ENCODE measurements at places on chromosomes 7 and 10.
A peak's percentile ranks its signal among the peaks of the same experiment; 100 is the strongest.

- DNase-seq, result no peak
Measured at GRCh38 chr10:31607481-31607880, 288.5 kb downstream of the ZEB1 start.

DNA sequence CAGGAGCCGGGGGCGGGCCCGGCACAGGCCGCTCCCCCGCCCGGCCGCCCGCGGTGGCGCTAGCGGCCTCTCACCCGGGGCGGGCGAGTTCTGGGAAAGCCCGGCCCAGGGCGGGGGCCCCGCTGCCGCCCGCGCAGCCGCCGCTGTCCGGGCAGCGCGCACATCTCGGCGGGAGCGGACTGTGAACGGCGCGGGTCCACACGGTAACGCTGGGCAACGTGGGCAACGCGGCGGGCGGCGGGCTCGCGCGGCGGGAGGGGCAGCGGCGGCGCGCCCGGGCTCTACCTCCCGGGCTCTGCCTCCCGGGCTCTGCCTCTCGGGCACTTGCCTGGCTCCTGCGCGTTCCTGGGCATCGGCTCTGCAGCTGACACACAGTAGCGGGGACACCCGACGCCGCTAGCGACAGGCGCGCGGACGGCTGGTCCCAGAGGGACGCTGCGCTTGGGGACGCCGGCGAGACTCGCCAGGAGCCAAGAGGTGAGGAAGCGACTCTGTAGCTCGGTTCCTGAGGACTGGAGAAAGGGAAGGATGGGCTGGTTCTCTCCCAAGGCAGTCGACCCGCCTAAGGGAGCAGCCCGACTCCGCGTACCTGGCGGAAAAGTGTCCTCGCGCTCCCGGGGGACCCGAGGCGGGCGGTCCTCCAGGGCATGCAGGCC is at the start of gene PLCE1:
Gene PLCE1, plus strand, starts transcription at position 150 of the 656 bp plus-strand sequence. CDS start 37,116 bp downstream, outside the sequence.
- DNase-seq, result peak; percentile 2

- no peak for DNase-seq
Measured at GRCh38 chr7:148146346-148146745, 444.2 kb upstream of the C7orf33 start.

DNA sequence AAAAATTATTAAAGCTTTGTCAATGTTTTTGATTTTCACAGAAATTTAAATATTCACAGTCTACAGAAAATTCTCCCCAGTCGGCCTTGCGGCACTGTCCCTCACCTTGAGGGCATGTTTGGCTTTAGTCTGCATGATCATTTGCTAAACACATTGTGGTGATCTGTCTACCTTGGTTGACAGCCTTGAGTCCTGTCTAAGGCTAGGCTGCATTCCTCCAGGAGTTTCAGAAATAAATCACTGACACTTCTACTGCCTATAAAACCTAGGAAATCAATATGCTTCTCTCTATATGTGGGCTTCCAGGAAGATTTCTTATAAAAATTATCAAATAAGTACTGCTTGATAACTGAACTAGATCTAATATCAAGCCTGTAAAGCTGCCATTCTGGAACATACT is 430.7 kb upstream of the GRM3 start:
- DNase-seq, result no peak

GRCh38 chr10:126564326-126564888 is 106.1 kb downstream of the C10orf90 start:
- DNase-seq, result no peak

DNA sequence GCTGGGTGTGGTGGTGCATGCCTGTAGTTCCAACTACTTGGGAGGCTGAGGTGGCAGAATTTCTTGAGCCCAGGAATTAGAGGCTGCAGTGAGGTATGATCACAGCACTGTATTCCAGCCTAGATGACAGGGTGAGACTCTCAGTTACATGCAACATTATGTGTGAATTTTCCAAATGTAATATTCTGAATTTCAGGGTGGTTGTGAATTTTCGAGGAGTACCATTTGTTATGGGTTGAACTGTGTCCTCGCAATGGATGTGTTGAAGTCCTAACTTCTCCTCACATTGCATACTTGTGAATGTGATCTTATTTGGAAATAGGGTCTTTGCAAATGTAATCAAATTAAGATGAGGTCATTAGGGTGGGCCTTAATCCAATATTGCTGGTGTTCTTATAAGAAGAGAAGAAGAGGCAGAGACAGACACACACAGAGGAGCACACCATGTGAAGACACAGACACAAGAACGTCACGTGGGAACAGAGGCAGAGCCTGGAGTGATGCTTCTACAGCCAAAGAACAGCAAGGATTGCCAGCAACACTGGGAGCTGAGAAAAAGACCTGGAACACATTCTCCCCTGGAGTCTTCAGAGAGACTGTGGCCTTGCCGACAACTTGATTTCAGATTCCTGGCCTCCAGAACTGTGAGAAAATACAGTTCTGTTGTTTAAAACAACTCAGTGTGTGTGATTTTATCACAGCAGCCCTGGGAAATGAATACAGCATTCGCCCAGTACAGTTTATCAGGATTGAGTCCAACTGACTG is 91.9 kb downstream of the ZNF783 start:
- no peak for DNase-seq

GRCh38 chr7:157568770-157569584 is 232.2 kb downstream of the DNAJB6 start:
- peak; percentile 81 for DNase-seq

- no peak for DNase-seq
Measured at GRCh38 chr7:154853727-154854095, 149.2 kb downstream of the PAXIP1 start.

DNA sequence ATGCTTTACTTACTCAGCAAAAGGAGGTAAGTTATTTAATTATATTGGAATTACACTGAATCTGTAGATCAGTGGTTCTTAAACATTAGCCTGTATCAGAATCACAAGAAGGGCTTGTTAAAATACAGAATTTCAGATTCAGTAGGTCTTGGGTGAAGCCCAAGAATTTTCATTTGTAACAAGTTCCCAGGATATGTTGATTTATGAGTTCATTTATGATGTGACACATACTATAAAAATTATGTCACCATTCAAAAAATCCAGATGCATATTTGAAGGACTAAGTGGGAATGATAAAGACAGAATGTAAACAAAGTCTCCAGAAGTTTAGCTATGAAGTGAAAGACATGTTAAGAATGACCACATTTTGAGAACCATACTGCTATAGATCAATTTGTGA is 52.3 kb downstream of the HECTD2 start:
- no peak for DNase-seq

GRCh38 chr10:12400266-12400931 is 51.1 kb downstream of the CAMK1D start:
- no peak for DNase-seq

DNA sequence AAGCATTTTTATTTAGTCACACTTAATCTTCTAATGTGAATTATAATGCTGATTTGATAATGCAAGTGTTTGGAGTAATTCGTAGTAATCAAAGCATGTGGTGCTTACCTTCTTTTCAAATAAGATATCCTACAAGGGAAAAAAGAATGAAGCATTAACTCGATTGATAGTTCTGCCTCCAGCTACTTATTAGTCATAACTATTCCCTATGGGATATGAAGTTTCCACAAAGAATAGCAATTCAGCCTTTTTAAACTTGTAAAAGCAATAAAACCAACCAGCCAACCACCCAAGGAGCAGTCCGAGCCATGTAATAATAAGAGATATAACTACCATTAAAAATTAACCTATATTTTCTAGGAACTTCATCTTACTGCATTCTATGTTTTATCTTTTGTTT is 11.6 kb downstream of the COL28A1 start:
- DNase-seq, result no peak

GRCh38 chr10:122468926-122469781 is 7.8 kb downstream of the HTRA1 start:
- no peak for DNase-seq

- DNase-seq, result no peak
Measured at GRCh38 chr10:19683960-19684359, 132.3 kb upstream of the PLXDC2 start.

GRCh38 chr10:59905066-59905730 is 1.2 kb downstream of the CCDC6 start:
- peak; percentile 84 for DNase-seq

DNA sequence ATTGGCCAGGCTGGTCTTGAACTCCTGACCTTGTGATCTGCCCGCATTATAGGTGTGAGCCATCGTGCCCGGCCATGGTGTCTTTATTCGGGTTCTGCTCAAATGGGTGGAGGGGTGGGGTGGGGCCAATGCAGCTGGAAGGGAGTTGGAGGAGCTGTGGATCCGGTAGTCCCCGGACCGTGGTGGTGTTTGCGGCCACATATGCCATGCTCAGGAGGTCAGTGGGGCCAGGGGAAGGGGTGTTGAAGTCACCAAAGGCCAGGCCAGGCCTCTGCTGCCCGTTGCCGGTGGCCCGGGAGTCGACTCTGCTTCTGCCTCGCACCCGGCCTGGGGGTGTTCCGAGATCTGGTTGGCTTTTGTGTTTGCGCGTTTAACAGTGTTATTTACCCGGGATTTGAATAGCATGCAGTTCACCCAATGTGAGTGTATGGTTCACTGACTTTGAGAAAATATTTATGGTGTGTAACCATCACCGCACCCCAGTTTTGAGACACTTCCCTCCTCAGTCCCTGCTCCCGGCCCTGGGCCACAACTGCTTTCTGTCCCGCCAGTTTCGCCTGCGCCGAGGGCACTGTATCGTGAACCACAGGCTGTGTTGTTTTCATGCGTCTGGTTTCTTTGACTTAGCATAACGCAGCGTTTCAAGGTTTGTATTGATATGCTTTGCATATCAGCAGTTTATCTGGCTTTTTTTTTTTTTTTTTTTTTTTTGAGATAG is 10.7 kb downstream of the INPP5A start:
- DNase-seq, result no peak

DNA sequence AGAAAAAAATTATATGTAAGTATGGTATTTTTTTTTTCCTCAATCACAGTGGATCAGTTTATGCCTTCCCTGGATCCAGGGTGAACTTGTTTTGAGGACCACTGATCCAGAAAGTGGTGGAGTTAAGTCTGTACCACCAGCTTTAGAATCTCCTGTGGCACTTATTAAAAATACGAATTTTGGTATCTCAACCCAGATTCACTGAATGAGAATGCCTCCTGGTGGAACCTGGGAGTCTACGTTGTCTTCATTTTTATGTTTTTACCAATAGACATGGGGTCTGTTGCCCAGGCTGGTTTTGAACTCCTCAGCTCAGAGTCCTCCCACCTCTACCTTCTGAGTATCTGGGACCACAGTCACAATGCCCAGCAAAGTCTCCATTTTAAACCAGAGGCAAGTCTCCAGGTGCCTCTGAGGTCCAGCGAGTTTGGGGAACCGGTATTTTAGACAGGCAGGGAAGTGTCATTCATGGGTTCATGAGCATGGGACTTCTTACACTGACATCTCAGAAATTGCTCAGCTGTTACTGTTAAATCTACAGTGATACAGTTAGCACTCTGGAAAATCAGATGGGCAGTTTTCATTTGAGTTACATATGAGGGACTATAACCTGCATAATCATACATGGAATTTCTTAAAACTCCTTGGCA is 200.9 kb downstream of the AUTS2 start:
- no peak for DNase-seq

DNA sequence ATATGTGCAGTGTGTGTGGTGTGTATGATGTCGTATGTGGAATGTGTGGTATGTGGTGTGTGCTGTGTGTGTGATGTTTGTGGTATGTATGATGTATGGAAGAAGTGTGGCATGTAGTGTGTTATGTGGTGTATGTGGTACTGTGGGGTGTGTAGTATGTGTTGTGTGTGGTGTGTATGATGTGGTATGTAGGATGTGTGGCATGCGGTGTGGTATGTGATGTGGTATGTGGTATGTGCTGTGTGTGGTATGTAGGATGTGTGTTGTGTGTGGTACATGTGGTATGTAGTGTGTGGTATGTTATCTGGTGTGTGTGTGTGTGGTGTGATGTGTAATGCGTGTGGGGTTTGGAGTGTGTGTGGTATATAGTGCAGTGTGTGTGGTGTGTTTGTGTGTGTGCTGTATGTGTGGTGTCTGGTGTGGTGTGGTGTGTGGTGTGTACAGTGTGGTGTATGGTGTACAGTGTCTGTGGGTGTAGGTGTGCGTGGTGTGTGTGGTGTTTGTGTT is 129.6 kb downstream of the ATP6V0E2 start:
- DNase-seq, result no peak

GRCh38 chr10:131161087-131161486 is 150.4 kb downstream of the TCERG1L start:
- no peak for DNase-seq

DNA sequence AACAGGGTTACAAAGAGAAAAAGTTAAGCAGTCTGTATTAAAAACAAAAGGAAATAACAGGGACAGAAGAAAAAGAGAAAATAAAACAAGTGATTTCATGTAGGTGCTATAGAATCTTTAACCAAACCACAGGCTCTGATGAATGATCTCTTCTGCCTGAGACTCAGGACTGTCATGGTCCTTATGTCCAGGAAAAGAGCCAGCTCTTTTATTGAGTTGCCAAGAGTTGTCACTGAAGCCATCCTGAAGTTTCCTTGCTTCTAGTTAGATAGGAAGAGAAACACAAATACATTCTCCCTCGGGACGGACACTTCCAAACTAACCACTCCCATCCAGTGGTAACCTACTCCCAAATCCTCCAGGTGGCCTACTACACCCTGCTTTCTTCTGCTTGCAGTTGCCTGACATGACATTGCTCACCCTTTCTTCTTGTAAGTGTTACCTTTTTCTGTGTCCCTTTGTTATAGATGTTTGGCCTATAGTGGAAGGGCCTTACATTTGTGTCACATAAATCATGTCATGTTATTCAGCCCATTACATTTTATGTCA is 346.7 kb downstream of the NRG3 start:
- DNase-seq, result no peak

DNA sequence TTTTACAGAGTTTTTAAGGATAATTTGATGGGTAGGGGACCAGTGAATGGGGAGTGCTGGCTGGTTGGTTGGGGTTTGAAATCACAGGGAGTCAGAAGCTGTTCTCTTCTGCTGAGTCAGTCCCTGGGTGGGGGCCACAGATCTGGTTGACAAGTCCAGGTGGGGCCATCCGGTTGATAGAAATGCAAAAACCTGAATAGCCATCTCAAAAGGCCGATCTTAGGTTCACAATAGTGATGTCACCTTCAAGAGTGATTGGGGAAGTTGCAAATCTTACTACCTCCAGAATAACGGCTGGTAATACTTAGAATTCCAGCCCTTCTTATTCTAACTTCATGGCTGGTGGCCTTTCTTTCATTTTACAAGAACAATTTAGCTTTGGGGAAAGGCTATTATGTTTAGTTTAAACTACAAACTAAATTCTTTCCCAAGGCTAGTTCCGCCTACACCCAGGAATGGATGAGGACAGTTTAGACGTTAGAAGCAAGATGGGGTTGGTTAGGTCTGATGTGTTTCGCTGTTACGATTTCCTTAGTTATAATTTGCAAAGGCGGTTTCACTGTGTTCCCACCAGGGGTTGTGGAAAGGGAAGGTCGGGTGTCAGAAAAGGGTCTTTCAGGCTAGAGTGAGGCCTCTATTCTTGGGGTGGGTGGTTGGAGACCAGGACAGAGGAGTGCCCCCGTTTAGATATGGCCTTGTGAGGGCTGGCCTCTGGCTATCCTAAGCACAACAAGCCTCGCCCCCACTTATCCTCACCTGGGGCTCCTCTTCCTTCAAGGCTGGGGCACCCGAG is 27.4 kb downstream of the IFT22 start:
- DNase-seq, result no peak

DNA sequence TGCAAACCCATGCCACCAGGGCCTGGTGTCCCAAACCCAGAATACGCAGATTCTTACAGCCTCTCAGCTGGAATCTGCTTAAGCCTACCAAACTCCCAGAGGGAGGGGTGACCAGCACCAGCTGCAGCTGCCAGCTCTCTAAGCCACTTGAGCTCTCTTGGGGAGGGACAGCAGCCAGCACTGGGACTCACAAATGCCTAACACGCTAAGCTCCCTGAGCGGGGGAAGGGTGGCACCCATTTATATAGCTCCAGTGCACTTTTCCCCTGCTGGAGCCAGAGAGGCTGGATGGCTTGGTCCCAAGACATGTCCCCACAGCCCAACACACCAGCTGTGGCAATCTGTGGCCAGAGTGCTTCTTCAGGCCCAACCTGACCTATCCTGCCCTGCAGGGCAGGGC is 326.8 kb upstream of the NRG3 start:
- no peak for DNase-seq
